ENCODE measurements at places on chromosomes 1 and 21.

GRCh38 chr1:165389609-165390008, 33.1 kb upstream of the LMX1A start:
- DNase-seq, result no peak

- DNase-seq, result no peak
These were observed 208.7 kb upstream of the DPYD start for GRCh38 chr1:98129491-98129890.

GRCh38 chr21:46161633-46162592, 6.5 kb upstream of the FTCD start:
- DNase-seq, result peak; percentile 41

DNA sequence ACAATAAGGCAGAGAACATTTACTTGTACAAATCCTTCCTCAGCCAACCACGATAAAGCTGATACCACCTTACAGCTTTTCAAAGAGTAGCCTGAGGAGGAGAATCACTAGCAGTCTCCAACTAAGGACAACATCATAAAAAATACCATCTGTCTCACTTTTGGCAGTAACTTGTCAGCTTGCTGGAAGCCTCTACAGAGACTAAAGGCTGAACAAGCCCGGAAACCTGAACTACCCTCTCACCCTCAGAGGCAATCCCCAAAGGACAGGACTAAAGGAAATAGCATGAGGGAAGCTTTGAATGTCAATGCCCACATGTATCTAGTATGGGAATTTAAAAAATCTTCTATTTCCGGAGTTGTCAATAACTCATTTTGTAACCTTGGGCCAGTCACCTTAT, 10.6 kb downstream of the SRSF4 start:
- DNase-seq, result no peak

DNA sequence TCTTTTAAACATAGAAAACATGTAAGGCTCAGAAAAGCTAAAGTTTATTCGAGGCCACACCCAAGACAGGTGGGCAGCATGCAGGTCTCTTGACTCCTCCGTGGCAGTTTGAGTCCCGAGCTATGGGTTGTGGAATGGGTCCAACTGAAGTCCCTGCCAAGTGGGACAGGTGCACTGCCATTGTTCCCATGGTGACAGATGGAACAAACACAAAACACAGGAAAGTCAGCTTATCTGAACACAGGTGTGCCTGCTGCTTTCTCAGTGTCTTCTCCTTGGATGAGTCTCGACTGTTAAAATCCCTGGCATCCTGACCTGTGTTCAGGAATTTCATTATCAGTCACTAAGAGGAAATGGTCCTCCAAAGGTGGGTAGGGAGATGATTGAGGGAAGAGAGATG, 99.0 kb upstream of the RAB4A start:
- no peak for DNase-seq

DNA sequence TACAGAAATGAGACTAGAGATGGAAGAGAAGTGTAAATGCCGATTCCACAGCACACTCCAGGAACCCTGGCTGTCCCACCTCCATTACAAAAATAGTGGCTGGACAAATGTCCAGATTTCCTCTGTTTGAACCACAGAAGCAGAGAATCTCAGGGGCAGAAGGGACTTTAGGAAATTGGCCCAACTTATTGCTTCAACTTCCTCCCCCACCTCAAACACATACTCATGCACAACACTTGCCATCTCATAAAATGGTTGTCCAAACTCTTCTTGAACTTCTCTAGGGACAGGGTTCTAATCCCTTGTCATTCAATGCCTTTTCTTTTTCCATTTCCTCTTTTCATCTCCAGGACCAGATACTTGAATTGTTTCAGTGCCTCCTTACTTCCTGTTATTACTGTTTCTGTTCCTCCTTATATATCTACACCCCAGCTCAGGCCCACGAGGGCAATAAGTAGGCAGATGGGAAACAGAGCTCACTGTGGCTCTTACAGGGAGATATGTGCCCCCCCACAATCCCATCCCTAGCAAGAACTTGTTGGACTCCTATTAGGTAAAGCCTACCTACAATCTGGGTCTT, 8.5 kb upstream of the B4GALT3 start:
- DNase-seq, result no peak

- no peak for DNase-seq
These were observed 397.9 kb downstream of the BRINP2 start for GRCh38 chr1:177568622-177569021.

DNA sequence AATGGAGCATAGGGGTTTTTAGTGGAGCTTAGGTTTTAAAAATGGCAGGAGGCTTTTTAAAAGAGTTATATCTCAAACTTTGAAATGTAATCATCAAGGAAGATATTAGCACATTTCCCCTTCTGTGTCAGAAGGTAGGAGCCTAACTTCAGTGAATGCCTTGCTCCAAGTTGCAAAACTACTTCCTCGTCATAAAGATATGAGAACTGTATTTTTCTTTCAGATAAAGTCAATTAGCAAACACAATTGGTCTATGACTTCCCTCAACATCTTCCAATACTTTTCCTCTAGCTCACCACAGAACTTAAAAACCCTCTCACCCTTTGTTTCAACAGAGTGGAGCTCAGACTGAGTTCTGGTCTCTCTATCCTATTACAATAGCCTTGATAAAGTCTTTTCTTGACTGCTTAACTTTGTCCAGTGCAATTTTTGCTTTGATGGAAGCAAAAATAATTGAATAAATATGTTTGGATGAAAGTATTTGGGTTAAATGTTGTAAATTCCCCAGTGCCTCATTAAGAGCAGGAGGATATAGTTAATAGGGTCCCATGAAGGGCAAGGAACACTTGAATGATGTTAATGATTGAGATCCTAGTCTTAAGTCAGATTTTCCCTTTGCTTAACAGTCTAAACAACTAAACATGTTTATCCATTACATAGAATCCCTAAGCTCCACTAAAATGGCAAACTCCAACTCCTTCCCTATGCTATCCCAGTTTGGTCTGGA, 58.9 kb downstream of the TNFSF18 start:
- DNase-seq, result no peak

DNA sequence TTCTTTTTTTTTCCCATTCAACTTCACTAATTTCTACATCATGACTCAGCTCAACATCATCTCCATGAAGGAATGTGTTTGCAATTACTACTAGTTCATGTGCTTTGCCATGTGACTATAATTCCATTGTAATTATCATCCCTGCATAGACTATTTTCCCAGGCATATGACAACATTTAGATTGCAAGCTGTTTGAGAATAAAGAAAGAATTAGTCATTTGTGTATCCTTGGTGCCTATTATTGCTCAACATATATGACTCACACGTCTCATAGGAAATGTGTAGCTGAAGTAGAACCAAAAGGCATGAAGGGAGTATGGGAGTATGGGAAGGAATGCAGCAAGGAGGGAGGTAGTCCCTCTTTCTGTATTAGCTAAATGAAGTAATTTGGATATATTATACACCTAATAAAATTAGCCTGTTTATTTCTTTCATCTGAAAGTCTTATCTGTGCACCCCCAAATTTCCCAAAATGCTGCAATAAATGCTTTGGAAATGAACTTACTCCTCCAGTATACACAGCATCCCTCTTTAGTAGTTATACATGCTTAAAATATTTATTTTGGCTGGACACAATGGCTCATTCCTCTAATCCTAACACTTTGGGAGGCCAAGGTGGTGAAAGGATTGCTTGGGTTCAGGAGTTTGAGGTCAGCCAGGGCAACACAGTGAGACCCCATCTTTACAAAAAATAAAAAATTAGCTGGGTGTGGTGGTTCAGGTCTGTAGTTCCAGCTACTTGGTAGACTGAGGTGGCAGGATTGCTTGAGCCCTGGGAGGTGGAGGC, 316.9 kb upstream of the ADGRL4 start:
- DNase-seq, result no peak

GRCh38 chr1:186215636-186216035, 159.4 kb downstream of the TPR start:
- no peak for DNase-seq

- no peak for DNase-seq
These were observed 36.6 kb downstream of the UBE2T start for GRCh38 chr1:202305168-202305567.

- no peak for DNase-seq
These were observed 8.0 kb upstream of the EIF2B3 start for GRCh38 chr1:44994309-44994898.

- no peak for DNase-seq
These were observed 1.5 kb upstream of the CD160 start for GRCh38 chr1:145717833-145718232.

- DNase-seq, result no peak
These were observed 69.8 kb downstream of the CDC14A start for GRCh38 chr1:100422065-100422464.

GRCh38 chr1:67619080-67619479, 65.9 kb upstream of the GADD45A start:
- no peak for DNase-seq

GRCh38 chr1:80375662-80376061, 1369.1 kb upstream of the ADGRL4 start:
- DNase-seq, result no peak

DNA sequence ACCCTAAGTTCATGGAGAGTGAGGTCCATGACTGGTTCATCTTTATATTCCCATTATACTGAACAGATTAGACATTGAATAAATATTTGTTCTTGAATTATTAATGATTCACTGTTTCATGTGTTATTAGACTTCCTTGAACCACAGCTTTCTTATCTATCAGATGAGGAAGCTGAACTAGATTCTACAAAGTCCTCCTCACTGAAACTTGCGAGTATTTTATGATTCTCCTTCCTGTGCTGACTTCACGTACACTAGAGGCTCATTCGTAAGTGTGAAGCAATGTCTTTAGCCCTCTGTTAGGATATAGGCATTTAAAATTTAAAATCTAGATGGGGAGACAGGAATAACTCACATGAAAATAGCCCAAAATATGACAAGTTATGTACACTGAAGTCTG, 95.6 kb upstream of the IRF2BP2 start:
- no peak for DNase-seq

GRCh38 chr1:15681349-15682292, 2.5 kb upstream of the PLEKHM2 start:
- no peak for DNase-seq

DNA sequence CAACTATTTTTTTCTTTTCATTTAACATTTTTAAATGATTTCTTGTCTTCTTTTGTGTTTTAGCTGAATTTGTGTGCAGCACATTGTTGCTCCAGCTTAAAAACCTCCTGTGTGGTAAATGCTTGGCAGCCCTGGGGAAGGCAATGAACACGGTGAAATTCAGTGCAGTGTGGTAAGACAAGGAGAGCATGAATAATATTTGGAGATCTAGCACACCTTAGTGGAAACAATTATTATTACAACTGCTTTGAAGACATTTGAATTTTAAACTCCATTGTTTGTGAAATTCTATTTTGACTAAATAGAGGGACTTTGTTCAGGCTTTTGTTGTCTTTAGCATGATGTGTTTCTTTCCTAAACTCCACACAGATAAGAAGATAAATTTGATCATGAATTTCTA, 242.6 kb upstream of the CXADR start:
- DNase-seq, result no peak

GRCh38 chr1:93749487-93749886, 67.8 kb upstream of the BCAR3 start:
- no peak for DNase-seq

DNA sequence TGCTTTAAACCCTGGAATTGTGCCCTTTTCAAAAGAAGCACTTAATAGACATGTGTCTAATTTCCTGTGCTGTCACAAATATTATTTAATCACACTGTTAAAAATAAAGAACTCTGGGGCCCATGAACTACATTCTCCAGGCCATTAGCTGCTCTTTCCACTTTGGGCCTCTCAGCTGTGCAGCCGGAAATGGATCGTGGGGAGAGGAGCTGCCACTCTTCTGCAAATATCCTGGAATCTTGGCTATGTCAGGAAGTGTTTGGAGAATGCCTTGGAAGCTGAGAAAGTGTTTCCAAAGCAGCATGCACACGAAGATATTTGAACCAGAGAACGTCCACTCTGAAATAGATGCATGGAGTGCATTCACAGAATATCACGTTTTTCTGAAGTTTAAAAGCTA, 27.5 kb upstream of the VPS26C start:
- no peak for DNase-seq

- no peak for DNase-seq
These were observed 49.4 kb upstream of the DESI2 start for GRCh38 chr1:244603498-244603897.

DNA sequence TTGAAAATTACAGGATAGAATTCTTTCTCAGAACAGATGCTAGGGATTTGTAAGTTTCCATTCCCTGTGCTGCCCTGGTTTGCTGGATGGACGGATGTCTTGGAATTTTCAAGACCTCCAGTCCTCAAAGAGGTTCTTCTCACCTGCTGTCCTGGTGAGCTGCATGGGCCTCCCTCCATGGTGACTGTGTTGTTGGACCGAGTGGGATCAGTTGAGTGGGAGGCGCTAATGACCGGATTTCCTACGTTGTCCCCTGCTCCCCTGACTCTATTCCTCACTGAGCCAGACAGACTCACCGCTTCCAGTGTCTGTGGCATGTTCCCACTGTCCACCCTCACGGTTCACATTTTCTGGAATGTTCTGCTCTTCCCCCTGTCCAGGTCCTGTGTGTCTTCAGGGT, 229.8 kb downstream of the CAMTA1 start:
- no peak for DNase-seq

DNA sequence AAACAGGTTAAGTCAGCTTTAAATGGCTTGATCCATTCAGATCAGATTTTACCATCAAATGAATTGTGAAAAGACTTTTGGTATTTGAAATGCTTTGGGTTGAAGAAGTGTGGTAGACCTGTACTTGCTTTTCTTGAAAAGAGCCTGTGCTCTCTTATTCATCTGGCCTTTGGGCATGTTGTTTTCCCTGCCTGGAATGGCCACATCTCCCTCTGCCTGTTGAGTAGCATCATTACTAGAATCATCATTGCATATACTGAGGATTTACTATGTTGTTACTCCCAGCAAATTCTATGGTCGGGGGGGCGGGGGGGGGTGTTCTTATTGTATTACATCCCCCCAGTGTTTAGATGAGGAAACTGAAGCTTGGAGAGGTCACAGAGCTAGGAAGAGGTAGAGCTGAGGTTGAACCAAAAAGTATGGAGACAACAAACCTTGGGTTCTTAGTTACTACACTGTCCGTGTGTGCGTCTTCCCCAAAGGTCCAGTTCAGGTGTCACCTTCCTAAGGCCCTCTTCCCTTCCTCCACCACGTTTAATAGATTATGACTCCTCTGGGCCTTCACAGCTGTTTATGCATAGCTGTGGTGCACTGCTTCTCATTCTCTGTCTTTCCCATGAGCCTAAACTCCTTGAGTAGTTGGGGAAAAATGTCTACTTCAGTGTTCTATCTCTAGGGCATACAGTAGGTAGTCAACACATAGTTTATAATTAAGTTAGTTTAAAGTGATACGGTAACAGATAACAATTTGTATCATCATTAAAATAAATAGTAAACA, 246.4 kb upstream of the HOOK1 start:
- no peak for DNase-seq

GRCh38 chr1:37482004-37482785, 7.8 kb downstream of the ZC3H12A start:
- no peak for DNase-seq

Measured in ecto neural progenitor cell (in vitro differentiated cells).